ENCODE measurements at places on chromosomes 3 and 15.
A peak's percentile ranks its signal among the peaks of the same experiment; 100 is the strongest.

GRCh38 chr3:71537211-71537611 lies 46.3 kb downstream of the FOXP1 start:
- DNase-seq = no peak

GRCh38 chr3:481680-482079 lies 285.1 kb downstream of the CHL1 start:
- no peak for DNase-seq

DNA sequence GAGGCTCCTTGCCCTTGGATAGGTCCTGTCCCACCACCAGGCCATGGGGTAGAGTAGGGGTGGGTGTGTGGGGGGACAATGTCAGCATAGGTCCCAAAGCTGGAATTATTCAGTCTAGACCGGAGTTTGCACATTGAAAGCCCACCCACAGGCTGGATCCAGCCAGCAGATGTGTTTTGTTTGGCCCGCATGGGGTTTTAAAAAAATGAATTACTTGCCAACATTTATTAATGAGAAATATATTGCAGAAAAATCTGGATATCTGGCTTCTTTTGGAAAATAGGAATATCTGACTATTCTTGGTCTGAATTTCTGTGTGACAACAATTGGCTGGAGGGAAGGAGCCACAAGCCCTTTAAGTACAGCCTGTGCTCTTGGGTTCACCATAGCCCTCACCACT lies 17.3 kb upstream of the LRIG1 start:
- no peak for DNase-seq

GRCh38 chr15:34782901-34783300 lies 12.4 kb downstream of the ACTC1 start:
- DNase-seq = no peak

DNA sequence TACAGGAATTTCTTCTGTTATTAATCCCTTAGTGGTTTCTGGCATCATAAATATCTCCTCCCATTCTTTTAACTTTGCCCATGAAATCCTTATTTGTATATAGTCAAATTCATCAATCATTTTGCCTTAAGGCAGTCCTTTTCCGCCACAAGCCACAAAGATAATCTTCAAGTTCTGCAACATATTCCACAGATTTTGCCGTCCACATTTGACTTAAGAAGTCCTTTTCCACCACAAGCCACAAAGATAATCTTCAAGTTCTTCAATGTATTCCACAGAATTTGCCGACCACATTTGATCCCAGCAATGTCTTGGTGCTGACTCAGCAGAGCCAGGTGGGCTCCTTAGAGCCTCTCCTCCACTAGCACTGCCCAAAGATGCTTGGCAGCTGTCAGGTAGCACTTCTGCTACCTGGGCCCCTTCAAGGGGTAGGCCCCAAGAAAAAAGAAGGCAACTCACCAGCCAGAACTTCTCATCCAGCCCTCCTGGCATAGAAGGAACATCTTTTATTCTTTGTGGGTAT lies 35.0 kb downstream of the SEC22C start:
- no peak for DNase-seq

- DNase-seq = no peak
Measured at GRCh38 chr15:92326236-92326635, 67.4 kb upstream of the ST8SIA2 start.

DNA sequence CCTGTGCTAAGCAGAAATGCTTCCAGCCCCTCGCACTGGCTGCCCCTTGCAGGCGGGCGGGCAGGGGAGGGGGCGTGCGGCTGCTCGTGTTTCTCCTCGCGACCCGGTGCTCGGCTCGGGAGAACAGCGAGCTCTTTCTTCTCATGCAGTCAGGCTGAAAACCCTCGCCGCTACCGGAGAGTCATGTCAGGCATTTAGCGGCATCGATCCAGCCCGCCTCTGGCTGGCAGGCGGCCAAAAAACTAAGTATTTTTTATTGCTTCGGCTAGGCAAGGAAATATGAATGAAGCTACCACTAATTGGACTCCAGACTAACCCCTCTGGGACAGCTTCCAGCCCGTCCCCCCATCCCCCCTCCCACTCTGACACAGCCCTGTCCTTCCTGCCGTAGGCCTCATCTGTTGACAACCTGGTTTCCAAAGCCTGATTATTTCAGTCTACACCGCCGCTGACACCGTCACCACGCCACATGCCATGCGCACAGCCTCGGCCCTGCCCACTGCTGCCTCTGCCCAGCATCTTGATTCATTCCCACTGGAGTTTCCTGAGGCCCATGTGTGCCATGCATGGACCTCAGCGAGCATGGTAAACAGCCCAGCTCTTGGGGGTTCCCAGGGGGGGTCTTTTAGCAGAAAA lies 35.3 kb downstream of the TLE3 start:
- no peak for DNase-seq

GRCh38 chr3:43736558-43737440 lies 46.1 kb downstream of the ABHD5 start:
- no peak for DNase-seq

DNA sequence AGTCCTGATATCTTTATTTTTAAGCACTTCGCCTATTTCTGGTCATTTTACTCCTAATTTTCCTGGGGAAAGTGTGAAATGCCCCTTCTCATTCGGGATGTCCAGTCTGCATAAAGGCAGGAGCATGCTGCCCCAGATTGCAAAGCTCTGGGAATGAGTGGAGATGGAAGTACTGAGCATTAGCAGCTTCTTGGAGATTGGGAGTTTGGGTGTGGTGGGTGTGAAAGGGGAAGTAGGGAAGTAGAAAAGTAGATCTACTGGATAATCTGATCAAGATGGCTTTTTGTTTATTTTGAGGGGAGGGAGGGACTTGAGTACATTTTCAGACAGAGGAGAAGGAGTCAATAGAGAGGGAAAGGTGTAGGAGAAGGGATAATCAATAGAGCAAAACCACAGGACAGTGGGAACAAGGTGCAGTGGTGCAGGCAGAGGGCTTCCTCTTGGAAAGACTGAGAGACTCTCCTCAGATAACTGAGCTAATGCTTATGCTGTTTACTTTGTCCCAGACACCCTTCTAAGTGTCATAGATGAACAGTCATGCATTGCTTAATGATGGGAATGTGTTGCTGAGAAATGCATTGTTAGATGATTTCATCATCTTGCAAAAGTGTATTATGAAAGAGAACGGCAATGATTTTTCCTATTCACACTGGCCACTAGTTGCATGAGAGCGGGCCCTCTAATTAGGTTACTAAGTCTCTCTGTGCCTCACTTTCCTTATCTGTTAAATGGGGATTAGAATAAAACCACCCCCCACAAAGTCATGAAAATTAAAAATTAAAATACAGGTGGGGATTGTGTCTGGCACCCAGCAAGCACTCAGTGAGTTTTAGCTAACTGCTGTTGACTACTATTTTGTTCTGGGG lies 45.5 kb downstream of the PHLDB2 start:
- DNase-seq = no peak

DNA sequence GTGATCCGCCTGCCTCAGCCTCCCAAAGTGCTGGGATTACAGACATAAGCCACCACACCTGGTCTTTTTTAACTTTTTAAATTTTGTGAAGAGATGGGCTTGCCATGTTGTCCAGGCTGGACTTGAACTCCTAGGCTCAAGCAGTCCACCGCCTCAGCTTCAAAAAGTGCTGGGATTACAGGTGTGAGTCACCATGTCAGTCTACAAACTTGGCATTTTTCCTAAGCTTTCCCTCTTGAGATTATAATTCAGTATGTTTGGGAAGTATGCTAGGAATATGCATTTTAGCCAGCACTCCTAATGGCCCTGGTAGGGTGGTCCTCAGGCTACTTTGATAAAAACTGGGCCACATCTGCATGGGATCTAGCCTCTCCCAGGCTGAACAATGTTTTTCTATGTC lies 4.4 kb downstream of the WDR73 start:
- no peak for DNase-seq

DNA sequence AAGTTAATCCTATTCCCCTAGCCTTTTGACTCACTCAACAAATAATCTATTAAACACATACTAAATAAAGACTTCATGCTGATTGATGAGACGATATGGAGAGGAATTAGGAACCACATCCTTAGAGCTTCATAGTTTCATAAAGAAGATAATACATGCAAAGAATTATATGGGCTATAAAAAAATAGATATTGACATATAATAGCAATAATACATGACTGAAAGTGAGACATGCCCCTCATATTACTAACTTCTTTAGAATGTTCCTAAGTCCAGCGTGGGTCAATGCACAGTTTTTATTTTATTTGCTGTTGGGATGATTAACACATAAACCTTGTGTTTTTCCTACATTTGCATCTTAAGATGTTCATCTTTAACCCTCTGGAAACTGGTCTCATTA lies 32.2 kb downstream of the SUCNR1 start:
- DNase-seq = no peak

DNA sequence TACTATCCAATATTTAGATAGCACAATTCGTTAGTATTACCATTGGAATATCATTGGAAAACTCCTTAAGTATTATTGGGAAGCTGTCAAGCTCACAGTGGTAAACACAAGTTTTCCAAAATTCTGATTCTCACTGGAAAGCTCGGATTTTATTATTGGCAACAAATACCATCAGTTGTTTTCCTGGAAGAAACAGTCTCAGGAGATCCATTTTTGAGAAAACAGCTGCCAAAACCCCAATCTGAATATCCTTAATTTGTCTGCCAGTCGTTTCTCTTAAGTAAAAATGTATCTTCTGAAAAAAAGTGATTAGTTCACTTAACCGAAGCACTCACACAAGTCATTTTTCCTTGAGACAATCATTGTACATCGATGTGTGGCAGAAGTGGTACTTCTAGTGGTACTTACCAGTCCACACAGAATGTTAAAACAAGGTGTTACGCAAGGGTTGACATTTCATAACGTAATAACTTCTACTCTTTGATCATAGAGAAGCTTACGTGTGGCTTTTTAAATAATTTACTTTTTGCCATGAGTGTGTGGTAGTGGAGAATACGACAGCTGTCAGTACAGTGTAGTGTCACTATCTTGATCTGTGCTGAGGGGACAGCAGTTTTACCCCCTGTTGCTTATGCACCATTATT lies 74.9 kb downstream of the FAM43A start:
- no peak for DNase-seq

GRCh38 chr3:99856437-99857220 lies 39.0 kb downstream of the CMSS1 start:
- DNase-seq = no peak

DNA sequence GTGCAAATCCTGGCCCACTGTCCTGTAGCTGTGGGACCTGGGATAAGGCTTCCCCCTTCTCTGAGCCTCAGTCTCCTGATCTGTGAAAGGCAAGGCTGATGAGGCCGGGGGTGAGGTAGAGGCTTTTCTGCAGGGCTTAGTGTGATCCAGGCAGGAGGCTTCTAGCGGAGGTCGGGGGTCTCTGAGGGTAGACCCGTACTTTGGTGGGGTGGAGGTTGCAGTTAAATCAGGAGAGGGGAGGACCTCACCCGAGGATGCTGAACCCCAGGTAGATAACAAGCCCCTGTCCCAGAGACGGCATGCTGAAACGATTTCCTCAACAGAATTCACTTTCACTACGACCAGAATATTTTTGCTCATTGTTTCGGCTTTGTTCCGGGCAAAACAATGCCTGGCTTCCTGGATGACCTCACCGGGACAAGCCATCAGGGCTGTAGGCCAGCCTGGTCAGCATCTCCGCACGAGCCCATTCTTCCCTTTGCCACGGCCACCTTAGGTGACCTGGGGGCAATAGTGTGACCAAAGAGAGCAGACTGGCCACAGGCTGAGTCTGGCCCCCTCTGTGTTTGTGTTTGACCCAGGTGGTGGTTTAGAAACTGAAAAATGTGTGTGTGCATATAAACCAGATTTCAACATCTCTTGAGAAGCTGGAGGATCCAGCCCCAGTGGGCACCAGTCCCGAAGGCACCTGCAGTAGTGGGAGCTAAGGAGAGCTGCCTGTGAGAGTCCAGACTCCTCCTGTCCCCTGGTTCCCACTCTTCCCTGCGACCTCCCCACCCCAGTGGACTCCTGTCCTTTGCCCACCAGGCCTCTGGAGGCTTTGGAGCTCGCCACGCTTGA lies 33.0 kb downstream of the SLC6A6 start:
- DNase-seq = no peak

DNA sequence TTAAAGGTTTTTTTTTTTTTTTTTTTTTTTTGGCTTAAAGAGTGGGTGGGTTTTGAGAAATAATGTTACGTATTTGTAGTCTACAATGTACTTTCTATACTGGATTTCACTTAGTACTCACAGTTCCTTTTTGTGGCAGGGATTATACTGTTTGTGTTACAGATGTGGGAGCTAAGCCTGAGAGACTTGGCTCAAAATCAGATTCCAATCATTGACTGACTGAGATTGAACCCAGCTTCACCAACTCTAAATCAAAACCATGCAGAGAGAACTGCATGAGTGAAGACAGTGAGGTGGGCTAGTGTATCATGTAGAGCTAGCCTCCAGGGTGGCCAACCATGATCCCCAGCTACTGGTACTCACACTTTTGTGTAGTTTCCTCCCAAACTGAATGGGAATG lies 68.0 kb downstream of the TMEM108 start:
- DNase-seq = no peak

- no peak for DNase-seq
Measured at GRCh38 chr15:84832448-84833040, 15.4 kb downstream of the ALPK3 start.

GRCh38 chr3:187150599-187150998 lies 11.3 kb upstream of the RPL39L start:
- peak; percentile 41 for DNase-seq

- DNase-seq = no peak
Measured at GRCh38 chr3:67011414-67012131, 13.5 kb downstream of the KBTBD8 start.

GRCh38 chr15:88321271-88321670 lies 64.7 kb upstream of the NTRK3 start:
- no peak for DNase-seq

- DNase-seq = no peak
Measured at GRCh38 chr15:37133602-37134001, 33.3 kb upstream of the MEIS2 start.

All from stimulated activated CD8-positive, alpha-beta memory T cell treated with anti-CD3 and anti-CD28 coated beads, Interleukin-7, amount 100 ng/mL, for 24 hours (primary cell).